ENCODE measurements at places on chromosomes 11 and 22.

DNA sequence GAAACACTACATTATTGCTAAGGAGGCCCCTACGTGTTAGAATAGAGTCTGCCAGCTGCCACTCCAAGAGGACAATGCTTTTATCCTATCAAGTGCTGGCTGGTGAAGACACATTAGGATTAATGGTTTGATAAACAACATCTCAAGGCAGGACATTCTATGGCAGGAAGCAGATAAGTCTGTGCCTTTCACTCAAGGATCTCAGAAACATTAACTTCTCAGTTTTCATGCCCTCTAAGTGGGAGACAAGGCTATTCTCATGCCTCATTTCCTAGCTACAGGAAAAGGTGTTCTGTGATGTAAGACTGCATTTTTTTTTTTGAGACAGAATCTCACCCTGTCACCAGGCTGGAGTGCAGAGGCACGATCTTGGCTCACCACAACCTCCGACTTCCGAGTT lies 23.5 kb upstream of the TIMP3 start:
- no peak for DNase-seq

DNA sequence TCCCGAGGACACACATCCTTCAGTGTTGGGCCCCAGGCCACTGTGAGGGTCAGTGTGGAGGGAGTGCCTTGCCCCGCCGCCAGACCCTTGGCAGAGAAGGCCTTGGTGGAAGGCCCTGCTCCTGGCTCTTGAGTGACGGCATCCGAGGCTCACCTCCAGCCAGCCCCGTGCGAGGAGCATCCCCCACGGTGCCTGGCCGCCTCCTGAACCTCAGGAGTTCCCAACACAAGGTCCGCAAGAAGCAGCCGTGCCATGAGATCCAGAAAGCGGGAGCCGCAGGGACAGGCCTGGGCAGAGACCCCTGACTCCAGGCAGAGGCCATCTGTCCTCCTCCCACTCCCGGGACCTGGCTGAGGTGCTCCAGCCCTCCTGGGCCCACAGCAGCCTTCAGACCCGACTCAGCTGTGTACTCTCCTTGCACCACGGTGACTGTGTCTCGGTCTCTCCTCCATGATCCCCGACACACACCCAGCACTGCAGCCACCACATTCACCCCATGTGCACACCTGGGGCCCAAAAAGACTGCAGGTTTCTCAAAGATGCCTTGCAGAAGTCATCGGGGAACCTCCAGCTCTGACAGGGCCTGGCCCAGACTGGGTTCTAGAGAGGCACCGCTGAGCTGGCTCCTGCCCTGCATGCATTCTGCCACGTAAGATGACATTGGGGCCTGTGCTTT lies 870.2 kb downstream of the BRD1 start:
- no peak for DNase-seq

DNA sequence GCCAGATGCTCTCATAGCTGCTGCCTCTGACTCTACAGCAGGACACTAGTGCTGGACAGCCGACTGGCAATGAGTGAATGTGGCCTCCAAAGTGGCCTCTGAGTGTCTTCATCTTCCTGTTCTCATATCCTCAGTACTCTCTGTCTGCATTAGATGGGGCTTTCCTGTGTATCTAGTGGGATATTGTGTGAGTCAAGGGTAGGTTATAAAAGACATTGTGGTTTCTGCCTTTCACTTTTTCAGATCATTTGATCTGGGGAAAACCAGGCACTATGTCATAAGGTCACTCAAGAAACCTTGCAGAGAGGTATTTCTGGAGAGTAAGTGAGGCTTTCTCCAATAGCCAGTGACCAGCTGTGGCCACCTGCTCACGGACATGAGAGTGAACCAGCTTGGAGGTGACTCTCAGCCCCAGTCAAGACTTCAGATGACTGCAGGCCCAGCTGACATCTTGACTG lies 333.6 kb upstream of the NCAM1 start:
- no peak for DNase-seq

GRCh38 chr11:17927041-17927440 lies 85.8 kb downstream of the SERGEF start:
- DNase-seq: no peak

- DNase-seq: no peak
Observed at GRCh38 chr11:28820296-28820989, 712.3 kb downstream of the METTL15 start.

DNA sequence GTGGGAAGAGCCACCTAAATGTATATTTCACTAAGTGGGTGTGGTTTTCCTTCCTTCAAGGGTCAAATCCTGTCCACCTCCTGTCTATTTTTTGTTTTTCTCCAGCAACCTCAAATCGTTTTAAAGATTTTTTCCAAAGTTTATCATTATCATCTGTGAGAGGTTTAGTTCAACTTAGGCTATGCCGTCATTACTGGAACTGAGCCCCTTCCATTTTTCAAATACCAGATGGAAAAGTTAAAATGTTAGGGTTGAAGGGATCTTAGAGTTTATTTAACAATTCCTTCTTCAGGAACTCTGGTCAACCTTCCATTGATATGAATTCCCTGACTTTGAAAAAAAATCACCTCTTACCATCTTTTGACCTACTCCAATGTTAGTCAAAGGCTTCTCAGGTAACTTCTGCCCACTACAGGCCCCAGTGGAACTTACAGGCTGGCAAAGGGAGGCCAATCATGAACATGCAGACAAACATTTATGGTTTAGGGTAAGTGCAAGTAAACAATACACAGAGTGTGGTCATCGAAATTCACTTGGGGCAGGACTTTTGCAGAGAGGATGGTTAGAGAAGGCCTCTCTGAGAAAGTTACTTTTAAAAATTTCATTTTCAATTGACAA lies 45.2 kb downstream of the SYN3 start:
- DNase-seq: no peak

DNA sequence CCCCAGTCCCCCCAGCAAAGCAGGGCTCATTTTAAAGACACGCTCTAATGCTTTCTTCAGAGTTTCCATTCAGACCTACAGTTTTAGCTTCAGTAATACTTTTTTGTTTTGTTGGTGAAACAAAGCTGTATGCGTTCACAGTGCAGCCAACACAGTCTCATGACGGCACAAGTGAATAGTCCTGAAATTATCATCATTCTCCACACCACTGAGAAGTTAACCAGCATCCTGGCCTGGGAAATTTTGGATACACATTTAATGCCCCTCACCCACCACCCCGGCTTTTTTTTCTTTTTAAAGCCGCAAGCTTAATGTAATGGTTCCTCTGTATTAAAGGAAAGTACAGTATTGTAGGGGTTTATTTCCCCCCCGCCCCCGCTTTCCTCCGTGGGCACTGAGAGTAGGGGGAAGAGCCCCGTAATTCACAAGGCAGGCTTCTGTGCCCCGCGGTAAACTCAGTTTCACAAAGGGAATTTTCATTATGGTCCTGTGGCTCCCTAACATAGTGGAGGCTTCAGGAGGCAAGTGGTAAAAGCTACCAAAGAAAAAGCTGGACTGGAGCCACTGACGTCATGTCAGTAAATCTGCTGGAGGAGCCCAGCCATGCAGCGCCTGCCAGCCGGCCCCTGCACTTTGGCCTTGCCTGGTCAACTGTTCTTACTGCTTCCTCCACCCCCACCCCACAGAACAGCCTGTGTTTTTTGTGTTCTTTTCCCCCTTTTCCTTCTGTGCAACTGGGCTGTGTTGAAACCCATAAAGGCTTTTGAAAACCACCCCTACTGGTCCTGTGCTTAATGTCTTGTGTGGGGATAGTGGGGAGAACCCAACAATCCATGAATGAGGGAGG lies 18.2 kb downstream of the TEAD1 start:
- DNase-seq: no peak

DNA sequence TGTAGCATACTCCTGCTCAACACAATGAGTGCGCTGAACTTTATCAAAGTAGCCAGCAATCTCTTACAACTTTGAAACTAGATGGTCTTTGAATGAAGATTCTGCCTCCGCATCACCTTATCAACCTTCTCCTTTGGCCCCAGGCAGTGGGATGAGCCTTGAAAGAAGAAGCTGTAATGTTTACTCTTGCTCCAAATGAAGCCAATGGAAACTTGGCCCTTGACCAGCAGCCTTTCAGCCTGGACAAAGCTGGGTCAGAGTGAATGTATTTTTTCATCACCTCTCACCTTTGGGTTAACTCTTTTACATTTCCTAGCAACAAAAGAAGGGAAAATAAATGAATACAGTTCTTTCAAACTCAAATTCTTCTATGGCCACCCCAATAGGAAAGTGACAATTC lies 359.1 kb downstream of the KCNA4 start:
- no peak for DNase-seq

Data from T-helper 2 cell (primary cell).